NCI-H510A (cell line): ENCODE measurements at places on chromosomes 7 and 10.

DNA sequence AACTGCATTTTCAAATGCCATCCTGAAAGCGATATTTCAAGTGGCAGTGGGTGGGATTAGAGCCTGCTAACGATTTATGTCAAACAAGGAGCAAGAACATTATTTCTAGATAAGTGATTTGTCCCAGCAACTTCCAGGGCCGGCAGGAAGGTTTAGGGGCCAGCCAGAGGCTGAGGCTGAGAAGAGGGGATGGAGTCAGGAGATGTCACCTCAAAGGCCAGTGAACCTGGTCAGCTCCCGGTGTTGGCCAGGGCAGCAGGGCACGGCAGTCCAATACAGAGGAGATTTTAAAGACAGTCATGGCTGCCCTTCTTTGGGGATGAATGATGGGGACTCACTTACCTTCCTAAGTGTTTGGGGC is 105.7 kb upstream of the PPIF start:
- no peak for DNase-seq

- DNase-seq: no peak
Observed at GRCh38 chr10:692682-693351, 3.3 kb upstream of the DIP2C start.

- no peak for DNase-seq
Observed at GRCh38 chr10:114686013-114686412, 27.9 kb upstream of the ABLIM1 start.

DNA sequence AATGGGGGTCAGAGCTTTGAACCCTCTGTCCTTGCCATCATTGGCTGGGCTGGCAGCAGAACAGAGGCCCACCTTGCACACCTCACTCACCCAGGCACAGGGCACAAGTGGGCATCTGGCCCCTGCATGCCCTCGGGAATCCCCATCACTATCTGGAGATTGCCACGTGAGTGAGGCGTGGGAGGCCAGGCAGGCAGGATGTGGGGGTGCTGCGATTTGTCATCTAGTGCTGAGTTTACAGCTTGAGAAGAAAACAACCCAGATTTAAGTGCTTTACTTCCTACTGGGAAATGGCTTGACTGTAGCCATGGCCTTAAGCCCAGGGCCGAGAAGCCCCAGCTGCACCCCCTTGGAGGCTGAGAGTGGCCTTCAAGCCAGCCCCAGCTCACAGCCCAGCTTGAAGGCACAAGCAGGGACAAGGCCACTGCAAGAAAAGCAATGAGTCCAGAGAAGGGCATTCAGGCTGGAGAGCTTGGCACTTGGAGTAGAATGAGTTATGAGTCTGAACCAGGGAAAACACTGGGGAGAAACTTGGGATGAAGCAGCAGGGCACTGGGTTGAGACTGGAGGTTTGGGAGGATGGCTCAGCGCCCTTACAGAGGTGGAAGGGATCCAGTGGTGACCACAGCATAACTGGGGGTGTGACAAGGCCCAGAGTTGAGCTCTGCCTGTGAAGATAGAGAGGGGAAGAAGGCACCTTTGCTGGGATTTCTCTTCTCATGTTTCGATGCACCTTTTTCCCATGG is 123.0 kb downstream of the CXCL12 start:
- DNase-seq: no peak

DNA sequence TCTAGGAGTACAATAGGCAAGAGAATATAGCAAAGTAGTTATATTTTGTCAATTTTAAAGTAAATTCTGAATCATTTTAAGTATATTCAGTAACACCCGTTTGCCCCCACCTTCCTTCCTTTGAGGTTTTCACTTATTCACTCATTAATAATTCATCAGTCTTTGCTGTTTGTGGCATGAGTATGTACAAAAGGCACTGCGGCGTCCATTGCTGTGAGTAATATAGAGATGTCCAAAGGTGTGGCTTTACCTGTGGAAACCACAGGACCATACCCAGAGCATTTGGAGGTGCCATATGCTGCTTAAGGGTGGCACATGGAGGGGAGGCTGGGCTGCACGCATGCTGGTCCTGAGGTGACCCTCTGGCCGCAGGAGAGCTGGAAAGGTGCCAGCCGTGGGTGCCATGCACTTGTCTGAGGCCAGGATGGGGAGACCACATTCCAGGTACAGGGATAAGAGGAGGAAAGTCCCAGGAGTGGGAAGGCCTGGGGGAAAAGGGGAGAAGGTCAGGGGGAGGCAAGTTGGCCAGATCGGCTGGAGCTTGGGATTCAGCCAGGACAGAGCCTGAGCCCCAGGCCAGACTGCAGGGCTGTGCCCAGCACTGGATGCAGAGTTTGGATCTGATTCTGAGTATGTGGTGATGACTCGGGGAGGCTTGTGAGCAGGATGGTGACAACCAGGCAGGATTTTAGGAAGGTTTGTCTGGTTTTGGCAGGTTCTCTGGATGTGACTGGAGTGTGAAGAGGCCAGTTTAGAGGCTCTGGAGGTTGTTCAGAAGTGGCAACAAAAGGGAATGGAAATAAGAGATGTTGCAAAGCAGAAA is 223.4 kb downstream of the MGMT start:
- DNase-seq: no peak
